ENCODE measurements at places on chromosomes 5 and 9.

GRCh38 chr9:88991066-88992034, at the start of gene S1PR3:
Gene S1PR3 (plus strand): TSS chr9:88991468. CDS start chr9:89001201, 9,733 bp downstream.
- DNase-seq = peak; percentile 45

DNA sequence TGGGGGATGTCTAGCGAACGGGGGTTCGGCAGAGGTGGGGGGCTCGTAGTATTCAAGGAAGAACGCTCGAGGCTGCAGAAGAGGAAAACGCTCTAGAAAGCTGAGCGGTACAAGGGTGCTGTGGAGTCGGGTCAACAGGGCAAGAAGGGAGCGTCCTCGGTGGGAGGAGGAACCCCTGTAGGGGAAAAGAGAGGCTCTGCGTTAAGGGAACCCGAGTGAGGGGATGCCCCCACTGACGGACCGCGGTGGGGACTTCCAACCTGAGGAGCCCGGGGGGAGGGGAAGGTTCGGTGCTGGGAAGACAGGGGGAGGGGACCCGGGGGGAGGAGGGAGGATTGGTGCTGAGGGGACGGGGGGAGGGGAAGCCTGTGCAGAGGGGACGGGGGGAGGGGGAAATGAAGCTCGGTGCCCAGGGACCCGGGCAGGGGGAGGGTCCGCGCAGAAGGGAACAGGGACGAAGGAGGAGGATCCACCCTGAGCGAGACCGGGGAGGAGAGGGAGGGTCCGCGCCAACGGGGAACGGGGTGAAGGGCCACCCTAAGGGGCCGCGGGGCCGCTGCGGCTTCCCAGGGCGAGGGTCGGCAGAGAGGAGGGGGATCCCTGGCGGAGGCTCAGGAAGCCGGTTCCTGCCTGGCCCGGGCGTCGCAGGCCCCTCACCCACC, 621 bp downstream of the NR6A1 start:
- peak; percentile 27 for DNase-seq

DNA sequence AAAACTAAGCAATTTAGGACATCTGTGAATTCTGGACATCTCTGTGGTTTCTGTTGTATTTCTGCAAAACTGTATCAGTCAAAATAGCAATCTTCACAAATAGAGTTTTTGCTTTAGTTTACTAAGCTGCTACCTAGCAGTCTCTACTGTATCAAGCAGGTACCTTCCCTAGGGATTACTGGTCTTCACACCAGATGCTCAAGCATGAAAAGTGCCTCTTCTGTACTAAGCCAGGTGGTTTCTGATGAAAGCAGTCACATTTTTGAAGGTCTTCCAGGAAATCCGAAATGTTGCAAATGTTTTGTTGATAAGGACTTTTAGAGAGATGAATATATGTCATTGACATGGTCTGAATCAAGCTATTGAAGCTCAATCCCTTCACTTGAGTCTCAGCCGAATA, 540.0 kb downstream of the KCTD16 start:
- no peak for DNase-seq

DNA sequence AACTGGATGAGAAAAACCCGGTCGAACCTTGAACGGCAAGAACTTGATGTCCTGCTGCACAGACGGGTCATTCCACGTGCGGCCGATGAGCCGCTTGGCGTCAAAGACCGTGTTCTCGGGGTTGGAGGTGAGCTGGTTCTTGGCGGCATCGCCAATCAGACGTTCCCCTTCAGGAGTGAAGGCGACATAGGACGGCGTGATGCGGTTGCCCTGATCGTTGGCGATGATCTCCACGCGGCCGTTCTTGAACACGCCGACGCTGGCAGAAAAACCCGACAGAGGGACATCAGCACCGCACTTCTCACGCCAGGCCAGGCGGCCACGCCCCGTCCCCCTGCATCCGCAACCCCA, 519 bp downstream of the HSPA5 start:
- no peak for DNase-seq

DNA sequence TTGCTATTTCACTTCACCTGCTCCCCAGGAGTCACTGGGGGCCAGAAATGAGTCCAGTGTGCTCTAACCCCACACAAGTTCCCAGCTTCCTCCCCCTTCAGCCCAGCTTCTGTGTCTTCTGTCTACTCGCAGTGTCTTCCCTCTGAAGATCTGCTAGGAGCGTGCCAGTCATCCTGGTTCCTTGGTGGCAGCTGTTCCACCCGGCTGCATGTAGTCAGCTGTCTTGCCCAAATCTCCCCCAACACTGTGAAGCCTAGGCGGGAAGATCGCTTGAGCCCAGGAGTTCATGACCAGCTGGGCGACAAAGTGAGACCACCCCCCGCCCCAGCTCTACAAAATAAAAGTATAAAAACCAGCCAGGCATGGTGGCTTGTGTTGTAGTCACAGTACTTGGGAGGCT, 154.0 kb downstream of the GDNF start:
- DNase-seq = no peak

- no peak for DNase-seq
Observed at GRCh38 chr5:36279054-36279698, 22.5 kb downstream of the RANBP3L start.

DNA sequence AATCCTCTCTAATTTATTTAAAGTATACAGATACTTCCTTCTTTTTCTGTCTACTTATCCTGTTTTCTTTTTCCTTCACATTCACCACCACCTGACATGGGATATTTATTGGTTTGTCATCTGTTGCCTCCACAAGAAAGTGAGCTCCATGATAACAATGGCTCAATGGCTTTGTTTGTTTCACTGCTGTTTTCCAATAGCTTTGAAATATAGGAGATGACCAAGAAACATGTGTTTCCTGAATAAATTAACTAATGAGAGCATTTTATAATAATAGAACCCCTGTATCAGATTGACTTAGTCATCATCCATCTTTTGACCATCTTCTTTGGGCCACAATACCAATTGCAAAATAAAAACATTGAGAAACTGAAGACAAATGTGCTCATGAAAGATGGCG, 180.2 kb upstream of the GAS1 start:
- no peak for DNase-seq

DNA sequence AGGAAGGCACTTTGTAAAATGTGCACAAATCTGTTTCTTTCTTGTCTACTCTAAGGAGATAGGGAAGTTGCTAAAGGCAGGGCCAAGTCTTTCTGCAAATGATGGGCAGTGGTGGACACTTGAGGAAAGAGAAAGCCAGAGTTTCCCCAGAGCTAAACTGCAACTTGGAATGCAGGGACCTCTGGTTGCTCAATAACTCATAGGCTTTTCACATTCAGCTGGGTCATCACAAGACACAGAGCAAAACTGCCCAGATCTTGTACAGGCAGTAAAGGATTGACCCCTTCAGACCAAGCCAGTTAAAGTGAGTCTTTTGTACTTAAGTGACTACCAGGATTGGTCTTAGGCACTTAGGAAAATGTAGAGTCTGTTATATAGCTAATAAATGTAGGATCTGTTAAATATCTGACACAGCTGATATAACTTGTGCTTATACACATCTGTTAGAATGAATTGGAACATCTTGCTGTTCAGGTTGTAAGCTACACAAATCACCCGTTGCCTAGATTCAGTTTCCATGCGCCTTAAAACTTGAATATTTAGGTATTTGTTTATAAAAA, 13.5 kb upstream of the AGXT2 start:
- no peak for DNase-seq

- no peak for DNase-seq
Observed at GRCh38 chr9:87270848-87271234, 226.8 kb upstream of the DAPK1 start.

GRCh38 chr5:73544429-73545402, 20.7 kb downstream of the ANKRA2 start:
- no peak for DNase-seq

- no peak for DNase-seq
Observed at GRCh38 chr5:120298981-120299380, 165.1 kb upstream of the PRR16 start.

GRCh38 chr5:80255431-80255810, 427 bp downstream of the SERINC5 start:
- peak; percentile 63 for DNase-seq

GRCh38 chr9:129513282-129513681, 107.6 kb downstream of the C9orf50 start:
- no peak for DNase-seq

GRCh38 chr5:105836268-105836667, 1834.5 kb downstream of the EFNA5 start:
- no peak for DNase-seq

- DNase-seq = peak; percentile 82
Observed at GRCh38 chr5:151157426-151158286, at the start of gene ANXA6. Gene ANXA6 (minus strand): TSS chr5:151157779. CDS start chr5:151147901, 9,878 bp downstream.

DNA sequence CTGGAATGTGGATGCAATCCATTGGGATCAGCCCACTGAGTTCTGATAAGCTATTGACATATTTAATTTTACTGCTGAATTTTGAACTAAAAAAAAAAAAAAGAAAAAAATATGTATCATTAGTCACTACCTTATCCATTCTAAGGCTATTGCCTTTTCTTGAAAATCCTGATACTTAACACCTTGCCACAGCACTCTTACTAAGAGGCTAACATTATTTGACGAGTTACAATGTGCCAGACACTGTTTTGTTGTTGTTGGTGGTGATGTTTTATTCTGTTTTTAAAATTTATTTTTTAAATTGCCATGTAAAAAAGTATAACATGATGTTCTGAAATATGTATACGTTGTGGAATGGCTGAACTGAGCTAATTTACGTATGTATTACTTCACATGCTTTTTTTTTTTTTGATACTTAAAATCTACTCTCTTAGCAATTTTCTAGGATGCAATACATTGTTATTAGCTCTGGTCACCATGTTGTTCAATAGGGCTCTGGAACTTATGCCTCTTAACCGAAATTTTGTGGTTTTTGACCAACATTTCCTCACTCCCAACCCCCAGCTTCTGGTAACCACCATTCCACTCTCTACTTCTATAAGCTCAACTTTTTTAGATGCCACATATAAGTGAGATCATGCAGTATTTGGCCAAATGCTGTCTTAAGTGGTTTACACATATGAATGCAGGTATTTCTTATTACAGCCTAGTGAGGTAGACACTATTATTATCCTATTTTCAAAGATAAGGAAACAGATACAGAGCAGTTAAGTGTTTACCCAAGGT, 134.8 kb upstream of the PCA3 start:
- no peak for DNase-seq

DNA sequence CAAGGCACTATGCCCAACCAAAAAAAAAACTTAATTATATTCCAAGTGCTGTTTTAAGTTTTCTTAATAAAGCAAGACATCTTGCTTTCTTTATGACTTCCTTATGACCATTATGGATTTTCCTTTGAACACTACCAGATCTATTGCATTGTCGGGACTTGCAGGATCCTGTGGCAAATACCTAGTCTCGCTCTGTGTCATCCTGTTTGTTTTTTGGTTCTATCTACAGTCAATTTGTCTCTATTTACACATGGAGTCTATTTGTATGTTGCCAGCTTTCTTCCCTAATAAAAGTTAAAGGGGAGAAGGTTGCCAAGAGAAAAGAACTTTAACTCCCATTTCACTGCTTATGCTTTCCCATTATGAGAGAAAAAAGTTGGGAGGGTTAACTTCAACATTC, 4.9 kb downstream of the HINT1 start:
- DNase-seq = no peak

DNA sequence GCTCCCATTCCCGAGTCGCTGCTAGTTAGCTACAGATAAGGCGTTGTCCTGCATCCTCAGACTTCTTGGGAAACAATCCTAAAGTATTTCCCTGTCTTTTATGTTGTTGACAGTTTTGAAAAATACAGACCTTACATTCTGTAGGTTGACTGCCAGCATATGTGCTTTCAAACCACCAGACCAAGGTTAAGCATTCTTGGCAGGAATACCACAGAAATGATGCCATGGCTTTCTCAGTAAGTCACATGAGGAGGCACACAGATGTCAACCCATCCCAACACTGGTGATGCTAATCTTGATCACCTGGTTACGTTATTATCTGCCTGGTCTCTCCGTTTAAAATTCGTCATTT, 871 bp downstream of the GLE1 start:
- DNase-seq = no peak

DNA sequence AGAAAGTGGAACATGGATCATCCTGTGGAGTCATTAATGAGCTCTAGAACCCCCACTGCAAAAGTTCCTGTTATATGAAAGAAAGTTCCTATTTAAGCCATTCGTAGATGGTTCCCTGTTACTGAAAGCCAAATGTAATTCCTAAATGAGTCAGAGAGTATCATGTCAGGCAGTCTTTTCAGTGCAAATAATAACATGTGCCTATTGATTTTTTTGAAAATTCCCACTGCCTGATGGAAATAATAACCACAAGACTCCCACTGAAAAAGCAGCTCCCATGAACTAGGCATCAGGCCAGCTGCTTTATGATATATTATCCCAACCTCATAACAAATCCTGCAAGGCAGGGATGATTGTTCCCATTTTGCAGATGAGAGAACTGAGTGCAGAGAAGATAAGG, 217.2 kb downstream of the DAB2IP start:
- DNase-seq = no peak

- DNase-seq = no peak
Observed at GRCh38 chr5:149545327-149545726, 5.9 kb downstream of the CSNK1A1 start.

- no peak for DNase-seq
Observed at GRCh38 chr9:81868145-81868544, 60.1 kb upstream of the SPATA31D4 start.

DNA sequence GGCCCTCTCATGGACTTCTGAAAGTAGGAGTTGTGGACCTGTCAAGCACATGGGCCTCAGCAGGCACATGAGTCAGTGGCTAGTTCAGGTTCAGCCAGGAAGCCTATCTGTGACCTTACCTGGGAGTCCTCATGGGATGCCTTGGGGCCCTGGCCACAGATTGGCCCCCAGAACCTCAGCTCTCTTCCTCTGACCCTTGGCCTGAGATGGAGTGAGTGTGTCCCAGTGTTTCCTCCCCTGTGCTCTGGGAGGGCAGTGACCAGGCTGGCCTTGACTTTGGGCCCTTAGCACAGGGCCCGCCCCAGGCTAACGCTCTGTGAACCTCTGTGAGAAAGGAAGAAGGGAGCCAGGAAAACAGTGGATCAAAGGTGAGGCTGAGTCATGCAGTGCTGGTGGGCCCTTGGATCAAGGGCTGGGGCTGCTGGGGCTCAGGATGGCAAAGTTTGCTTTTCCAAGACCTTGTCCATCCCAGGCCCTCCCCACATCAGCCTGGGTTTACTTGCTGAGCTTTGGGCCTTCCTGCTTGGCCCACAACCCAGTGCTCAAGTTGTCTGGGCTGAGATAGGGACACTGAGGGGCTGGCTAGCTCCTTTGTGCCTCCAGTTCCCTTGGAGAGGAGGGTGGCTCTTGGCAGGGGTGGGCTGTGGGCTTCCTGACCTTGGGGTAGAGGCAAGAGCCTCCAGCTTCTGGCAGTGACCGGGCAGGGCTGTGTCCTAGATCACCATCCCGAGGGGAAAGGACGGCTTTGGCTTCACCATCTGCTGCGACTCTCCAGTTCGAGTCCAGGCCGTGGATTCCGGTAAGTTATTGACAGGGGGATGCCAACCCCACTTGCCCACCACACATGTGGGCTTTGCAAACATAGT, 41.4 kb downstream of the RGS3 start:
- DNase-seq = no peak

- DNase-seq = no peak
Observed at GRCh38 chr5:112016980-112017379, 260.0 kb upstream of the NREP start.

Measured in activated T-cell treated with anti-CD3 and anti-CD28 coated beads, Interleukin-2, amount 50 U/mL, for 72 hours (primary cell).